ENCODE measurements at places on chromosomes 4 and X. TPM values are rescaled to one million over a fixed set of nuclear protein-coding genes. Genes with fewer than 3 reads are reported as not detected.
A peak's percentile ranks its signal among the peaks of the same experiment; 100 is the strongest.

FAM47A gene
- total RNA-seq, result 0.11 TPM

- no peak for DNase-seq
- no peak overlapping the region for H3K4me3 ChIP-seq
- H3K27me3 ChIP-seq, result no peaks in the 10 kb centered on the region
- H3K36me3 ChIP-seq, result no peaks in the 10 kb centered on the region
- H3K27ac ChIP-seq, result no peak overlapping the region
These were observed 20.1 kb downstream of the SUPT20HL1 start for GRCh38 chrX:24380262-24381187.

DNA sequence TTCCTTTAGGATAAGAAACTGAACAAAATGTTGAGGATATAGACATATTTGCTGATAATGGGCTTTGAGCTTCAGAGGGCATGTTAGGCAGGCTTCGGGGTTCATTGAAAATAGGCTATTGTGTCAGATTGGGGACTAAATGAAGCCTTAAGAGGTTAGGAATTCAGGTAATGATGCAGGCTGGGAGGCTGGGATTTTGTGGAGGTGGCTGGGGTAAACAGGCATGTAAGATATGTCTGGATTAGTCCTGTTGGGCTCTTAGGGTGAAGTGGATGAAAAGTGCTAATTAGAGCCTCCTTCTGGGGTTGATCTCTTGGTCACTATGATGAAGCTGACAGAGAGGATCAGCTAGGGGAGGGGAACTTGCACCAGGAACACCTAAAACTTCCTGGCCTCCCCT, 80.2 kb upstream of the ESX1 start:
- H3K4me1 ChIP-seq, result no peaks in the 10 kb centered on the region
- no peak for DNase-seq

GRCh38 chr4:7526491-7526890, 91.8 kb upstream of the PSAPL1 start:
- H3K4me1 ChIP-seq, result no peaks in the 10 kb centered on the region
- no peaks in the 10 kb centered on the region for H3K27me3 ChIP-seq
- no peaks in the 10 kb centered on the region for H3K36me3 ChIP-seq
- no peak overlapping the region for H3K4me3 ChIP-seq

DNA sequence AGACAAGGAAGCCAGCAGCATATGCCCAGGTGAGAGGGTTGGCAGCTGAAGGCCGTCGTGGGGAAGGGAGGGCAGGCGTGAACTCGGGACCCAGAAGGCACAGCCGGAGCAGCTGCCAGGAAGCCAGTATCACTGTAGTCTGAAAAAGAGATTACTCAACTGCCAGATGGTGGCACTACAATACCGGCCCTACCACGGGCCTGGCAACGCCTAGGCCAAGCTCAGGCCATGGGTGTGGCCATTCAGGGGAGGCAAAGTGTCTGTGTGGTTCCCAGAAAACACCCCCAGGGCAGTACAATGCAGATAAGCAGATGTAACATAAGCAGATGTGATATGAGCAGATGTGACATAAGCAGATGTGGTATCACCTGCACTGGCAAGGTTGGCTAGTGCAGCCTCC, 236.0 kb downstream of the AFAP1 start:
- no peaks in the 10 kb centered on the region for H3K36me3 ChIP-seq
- no peak overlapping the region for H3K4me3 ChIP-seq

DNA sequence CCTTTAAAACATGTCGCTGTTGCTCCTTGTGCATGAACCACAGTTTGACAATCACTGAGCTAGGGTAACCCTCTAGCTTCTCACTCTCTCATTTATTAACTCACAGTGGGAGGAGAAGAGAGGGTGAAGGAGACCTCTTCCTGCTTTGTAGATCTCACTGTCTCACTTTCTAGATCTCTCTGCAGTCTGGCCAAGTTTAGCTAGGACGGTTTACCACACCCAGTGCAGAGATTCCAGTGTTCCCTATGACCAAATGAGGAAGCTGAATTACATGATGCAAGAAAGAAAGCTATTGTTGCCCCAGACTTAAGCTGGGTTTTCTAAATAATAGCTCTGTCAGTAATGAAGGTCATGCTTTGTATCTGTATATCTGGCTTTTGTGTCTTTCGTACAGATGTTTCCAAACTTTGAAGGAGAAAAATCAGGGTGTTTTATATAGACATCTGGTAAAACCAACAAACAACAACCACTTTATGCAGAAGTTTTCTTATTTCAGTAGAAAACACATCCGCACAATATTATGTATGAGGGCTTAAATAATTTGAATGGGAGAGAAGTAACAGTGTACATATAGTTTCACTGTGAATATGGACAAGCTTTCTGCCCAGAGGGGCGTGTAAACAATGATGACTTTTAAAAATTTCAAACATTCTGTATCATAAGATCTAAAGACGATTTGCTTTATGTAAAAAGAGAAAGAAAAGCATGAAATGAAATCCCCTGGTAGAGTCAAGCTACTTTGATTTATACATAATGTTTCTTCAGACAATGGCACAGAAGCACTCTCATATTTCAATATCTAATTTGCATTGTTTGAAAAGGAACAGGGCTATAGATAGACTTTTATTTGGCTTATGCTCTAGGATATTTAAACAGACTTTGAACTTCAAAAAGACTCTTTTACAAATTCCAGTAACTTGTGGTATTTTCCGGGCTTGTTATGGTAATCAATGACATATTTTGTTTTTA, 582.3 kb downstream of the FSTL5 start:
- no peak overlapping the region for H3K27ac ChIP-seq
- no peak for DNase-seq
- no peaks in the 10 kb centered on the region for H3K36me3 ChIP-seq
- no peaks in the 10 kb centered on the region for H3K4me1 ChIP-seq
- no peak overlapping the region for H3K4me3 ChIP-seq

STOX2 gene
- total RNA-seq, result 27.3 TPM

- H3K4me3 ChIP-seq, result no peak overlapping the region
- no peak for DNase-seq
- no peaks in the 10 kb centered on the region for H3K36me3 ChIP-seq
- H3K27ac ChIP-seq, result no peak overlapping the region
- H3K27me3 ChIP-seq, result no peaks in the 10 kb centered on the region
- peaks cover 17% of the 10 kb centered on the region for H3K4me1 ChIP-seq
These were observed 31.3 kb upstream of the CYP2U1 start for GRCh38 chr4:107900067-107900466.

DNA sequence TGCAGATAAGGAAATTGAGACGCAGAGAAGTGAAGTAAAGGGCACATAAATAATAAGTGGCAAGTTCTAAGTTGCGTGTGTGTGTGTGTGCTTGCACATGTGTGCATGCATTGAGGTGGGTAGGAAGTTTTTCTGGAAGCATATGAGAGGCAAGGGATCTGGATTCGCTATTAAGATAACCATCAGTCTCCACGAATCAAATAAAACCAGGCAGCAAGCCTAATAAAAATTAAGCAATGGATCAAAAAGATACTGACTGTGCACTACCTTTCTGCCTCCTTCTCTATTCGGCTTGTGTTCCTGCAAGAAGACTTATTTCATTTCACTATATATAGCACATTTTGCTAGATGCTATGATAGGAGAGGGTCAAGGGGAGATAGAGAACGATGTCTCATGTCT, 23.8 kb downstream of the SLC16A2 start:
- H3K4me3 ChIP-seq, result no peak overlapping the region
- no peak for DNase-seq
- H3K4me1 ChIP-seq, result no peaks in the 10 kb centered on the region
- H3K27me3 ChIP-seq, result no peaks in the 10 kb centered on the region

- no peak overlapping the region for H3K4me3 ChIP-seq
- no peaks in the 10 kb centered on the region for H3K27me3 ChIP-seq
- no peak overlapping the region for H3K27ac ChIP-seq
- peaks cover 20% of the 10 kb centered on the region for H3K4me1 ChIP-seq
- no peaks in the 10 kb centered on the region for H3K36me3 ChIP-seq
- DNase-seq, result no peak
These were observed 98.0 kb upstream of the DCLK2 start for GRCh38 chr4:149980121-149980682.

DNA sequence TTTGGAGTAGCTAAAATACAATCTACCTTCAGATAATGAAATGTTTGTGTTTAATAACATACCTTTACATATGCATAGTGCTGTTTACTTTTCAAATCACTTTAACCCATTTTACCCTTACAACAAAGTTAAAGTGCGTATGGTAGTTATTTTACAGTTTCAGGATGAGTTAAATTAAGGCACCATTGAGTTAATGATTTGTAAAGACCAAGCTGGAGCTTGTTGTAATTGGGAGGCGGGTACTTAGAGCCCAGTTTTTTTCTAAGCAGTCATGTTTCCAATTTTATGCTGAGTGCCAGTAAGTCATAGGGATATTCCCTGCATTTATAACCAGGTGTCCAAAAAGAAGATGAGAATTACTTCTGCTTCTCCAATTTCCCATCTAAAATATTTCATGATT, 84.2 kb upstream of the NRK start:
- no peaks in the 10 kb centered on the region for H3K27me3 ChIP-seq
- no peak overlapping the region for H3K4me3 ChIP-seq
- no peak for DNase-seq
- H3K4me1 ChIP-seq, result no peaks in the 10 kb centered on the region

DNA sequence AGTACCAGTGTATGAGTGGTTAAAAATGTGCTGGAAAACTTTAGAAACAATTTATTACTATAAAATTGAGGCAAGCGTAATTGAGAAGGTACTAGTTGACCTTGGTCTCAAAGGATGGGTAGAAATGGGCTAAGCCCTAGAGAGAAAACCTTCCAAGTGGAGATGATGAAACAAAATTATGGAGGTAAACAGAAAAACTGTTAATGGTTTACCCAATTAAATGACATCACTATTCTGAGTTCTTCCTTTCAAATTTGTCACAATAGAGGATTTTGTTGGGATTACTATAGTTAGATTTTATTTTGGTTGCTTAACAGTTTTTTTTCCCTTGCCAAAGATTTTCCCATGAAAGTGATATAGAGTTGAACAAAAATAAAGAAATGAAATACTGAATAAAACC, 1302.5 kb upstream of the TENM3 start:
- H3K4me1 ChIP-seq, result no peaks in the 10 kb centered on the region
- H3K4me3 ChIP-seq, result no peak overlapping the region
- DNase-seq, result no peak
- H3K27me3 ChIP-seq, result no peaks in the 10 kb centered on the region
- no peaks in the 10 kb centered on the region for H3K36me3 ChIP-seq

- no peaks in the 10 kb centered on the region for H3K27me3 ChIP-seq
- H3K4me3 ChIP-seq, result no peak overlapping the region
- H3K4me1 ChIP-seq, result no peaks in the 10 kb centered on the region
- no peak overlapping the region for H3K27ac ChIP-seq
These were observed 13.5 kb upstream of the NONO start for GRCh38 chrX:71269801-71270395.

DNA sequence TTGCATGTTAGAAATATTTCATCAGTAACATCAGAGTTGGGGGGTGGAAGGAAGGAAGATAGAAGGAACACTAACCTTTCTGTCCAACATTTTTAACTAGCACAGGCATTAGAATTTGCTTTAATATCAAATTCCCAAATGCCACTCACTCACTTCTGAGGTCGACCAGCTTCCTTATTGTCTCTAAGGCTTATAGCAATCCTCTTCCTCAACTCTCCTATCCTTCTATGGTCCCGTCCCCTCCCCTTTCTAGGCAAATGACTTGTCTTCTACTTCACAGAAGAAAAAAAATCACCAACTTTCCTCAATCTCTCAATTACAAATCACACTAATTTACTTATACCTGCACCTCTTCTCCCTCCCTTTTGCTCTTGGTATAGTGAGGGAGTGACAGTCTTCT, 100.8 kb downstream of the ZAR1 start:
- no peak for DNase-seq
- H3K4me1 ChIP-seq, result no peaks in the 10 kb centered on the region
- no peak overlapping the region for H3K4me3 ChIP-seq
- H3K36me3 ChIP-seq, result peaks cover 17% of the 10 kb centered on the region

ATOH1 gene
- not detected for total RNA-seq

NR0B1 gene
- not detected for total RNA-seq

DNA sequence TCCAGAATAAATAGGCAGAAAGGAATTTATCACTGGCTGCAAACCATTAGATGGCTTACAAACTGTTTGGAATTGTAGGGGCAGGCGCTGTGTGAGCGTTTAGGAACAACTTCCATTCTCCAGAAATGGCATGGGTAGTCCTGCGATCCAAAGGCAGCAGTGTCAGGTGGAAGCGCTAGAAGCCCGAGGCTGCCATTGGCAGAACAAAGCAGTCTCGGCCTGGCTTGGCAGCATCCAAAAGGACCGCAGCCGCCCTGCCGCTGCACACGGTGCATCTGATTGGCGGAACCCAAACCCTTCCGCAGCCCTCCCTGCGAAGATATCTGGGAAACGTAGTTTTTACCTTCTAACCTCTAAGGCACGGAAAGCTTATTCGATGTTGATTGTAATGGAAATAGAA, 23.6 kb upstream of the YTHDC1 start:
- H3K36me3 ChIP-seq, result no peaks in the 10 kb centered on the region
- DNase-seq, result peak; percentile 73
- no peak overlapping the region for H3K27ac ChIP-seq
- H3K4me1 ChIP-seq, result peaks cover 4% of the 10 kb centered on the region
- H3K27me3 ChIP-seq, result no peaks in the 10 kb centered on the region

NLRP2B gene
- not detected for total RNA-seq

- no peaks in the 10 kb centered on the region for H3K36me3 ChIP-seq
- H3K4me1 ChIP-seq, result no peaks in the 10 kb centered on the region
These were observed 33.8 kb downstream of the NDP start for GRCh38 chrX:43939187-43939926.

NKX3-2 gene
- 0.45 TPM for total RNA-seq

DNA sequence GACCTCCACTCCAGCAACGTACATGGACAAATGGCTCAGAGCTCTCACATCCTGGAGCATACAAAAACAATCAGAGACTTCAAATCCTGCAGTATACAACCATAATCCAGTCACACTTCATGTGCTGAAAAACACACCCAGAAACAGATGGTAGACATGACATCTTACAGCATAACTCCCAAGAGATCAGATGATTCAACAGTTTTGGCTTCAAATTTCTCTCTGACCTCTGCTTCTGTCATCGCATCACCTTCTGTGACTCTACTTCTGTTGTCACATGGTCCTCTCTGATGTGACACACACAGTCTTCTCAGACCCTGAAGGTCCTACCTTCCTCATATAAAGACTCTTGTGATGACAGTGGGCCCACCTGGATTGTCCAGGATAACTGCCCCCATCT, 18.5 kb downstream of the SUV39H1 start:
- no peaks in the 10 kb centered on the region for H3K4me1 ChIP-seq
- no peak overlapping the region for H3K27ac ChIP-seq
- H3K27me3 ChIP-seq, result no peaks in the 10 kb centered on the region
- no peaks in the 10 kb centered on the region for H3K36me3 ChIP-seq
- H3K4me3 ChIP-seq, result no peak overlapping the region
- no peak for DNase-seq

DNA sequence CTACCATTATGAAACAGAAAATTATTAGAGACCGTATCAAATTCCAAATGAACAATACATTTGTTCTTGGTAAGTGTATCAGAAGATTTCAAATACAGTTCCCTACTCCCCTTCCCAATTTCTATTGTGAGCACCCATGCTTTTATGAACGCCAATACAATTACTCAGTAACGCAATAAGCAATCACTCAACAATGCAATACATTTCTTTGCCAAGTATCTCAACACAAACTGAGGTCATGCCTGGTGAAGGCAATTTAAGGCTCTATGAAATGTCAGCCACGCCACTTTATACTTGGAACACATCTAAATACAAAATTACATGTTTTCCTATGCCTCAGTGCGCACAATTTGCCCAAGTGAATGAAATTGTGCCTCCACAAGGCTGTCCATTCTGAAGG, 712 bp downstream of the PNPLA4 start:
- no peak for DNase-seq
- H3K27ac ChIP-seq, result no peak overlapping the region
- peaks cover 10% of the 10 kb centered on the region for H3K4me1 ChIP-seq
- no peak overlapping the region for H3K4me3 ChIP-seq
- peaks cover 1% of the 10 kb centered on the region for H3K36me3 ChIP-seq

NBDY gene
- 14.7 TPM for total RNA-seq

GRCh38 chrX:17374619-17375366, at the start of gene NHS:
NHS (plus strand) TSS chrX:17375200; CDS start chrX:17375758, 558 bp downstream.
- H3K27ac ChIP-seq, result no peak within 1 kb of the TSS
- H3K4me3 ChIP-seq, result peak within 1 kb of the TSS; percentile 44
- no peaks in the 10 kb centered on the region for H3K36me3 ChIP-seq
- H3K4me1 ChIP-seq, result no peaks in the 10 kb centered on the region

LNX1 gene
- 41.3 TPM for total RNA-seq
